ENCODE measurements at places on chromosomes 16 and 17.

DNA sequence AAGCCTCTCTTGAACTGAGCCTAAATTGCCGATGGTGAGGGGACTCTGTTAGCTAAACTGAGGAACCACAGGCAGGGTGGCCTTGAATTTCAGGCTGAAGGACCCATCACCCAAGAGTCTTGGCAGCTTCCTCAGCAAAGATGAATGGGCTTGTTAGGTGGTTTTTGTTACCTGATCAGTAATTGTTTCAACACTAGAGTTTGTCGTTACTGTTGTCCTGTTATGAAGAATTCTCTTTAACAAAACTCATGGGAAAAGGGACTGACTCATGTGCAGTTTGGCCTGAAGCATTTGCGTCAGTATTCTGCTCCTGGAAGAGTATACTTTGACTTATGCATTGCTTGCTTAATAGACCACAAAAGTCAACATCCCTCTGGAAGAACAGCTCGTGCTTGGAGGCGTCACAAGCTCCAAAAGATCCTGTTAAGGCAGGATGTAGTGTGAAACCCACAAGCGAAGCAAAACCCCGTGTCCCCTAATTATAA, 206.0 kb downstream of the IRX3 start:
- no peak for DNase-seq

DNA sequence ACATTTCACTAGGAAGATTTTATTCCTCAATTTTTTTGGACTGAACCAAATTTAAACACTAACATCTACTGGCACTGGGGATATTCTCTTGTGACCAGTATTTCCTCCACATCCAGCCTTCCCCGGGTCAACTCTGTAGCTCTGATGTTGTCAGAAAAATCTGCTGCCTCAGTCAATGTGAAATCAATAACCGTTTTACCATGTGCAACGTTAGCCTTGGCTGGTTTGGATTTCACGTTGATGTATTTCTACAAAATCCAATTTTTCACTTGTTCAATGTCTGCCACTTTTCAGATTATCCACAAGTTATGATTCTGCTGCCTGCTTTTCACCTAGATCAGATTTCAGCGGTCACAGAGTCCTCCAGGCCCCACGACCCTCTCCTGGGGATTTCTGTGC, 7.1 kb downstream of the SGCA start:
- no peak for DNase-seq

GRCh38 chr16:62681819-62682218, 645.6 kb upstream of the CDH8 start:
- no peak for DNase-seq

DNA sequence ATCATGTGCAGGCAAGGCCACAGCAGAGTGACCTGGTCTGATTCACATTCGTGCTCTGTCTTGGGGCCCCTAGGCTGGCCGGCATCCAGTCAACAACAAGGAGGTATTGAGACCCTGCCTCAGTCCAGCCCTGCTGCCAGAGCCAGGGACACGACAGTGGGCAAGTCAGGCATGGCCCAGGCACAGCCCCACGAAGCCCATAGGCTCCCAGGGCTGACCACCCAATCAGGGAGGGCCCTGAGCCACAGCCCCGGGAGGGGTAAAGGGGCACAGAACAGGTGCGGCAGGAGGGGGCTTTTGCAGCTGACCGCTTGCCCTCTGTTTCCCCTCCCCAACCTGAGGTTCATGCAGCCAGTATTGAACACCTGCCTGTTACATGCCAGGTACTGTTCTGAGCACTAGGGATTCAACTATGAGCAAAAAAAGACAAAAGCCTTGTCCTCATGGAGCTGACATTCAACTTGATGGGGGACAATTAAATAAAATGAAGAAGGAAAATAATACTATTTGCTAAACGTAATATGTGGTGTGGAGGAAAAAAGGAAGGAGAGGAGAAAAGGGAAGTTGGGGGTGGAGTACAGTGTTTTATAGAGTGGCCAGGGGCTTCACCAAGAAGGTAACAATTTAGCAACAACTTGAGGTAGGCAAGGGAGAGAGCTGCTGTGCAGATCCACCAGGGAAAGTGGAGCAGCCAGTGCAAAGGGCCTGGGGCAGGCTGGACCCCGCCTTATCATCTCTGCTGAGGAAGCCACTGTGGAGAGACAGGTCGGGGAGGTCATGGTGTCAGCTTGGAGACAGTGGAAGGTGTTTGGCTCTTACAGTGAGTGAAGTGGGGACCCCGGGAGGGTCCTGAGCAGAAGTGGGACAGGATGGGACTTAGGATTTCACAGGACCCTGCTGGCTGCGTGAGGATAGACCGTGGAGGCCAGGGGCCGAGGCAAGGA, 6.1 kb downstream of the DRC3 start:
- DNase-seq = no peak

- no peak for DNase-seq
These were observed 1.5 kb upstream of the LGALS3BP start for GRCh38 chr17:78981010-78981888.

GRCh38 chr16:79128706-79129105, 471.8 kb downstream of the MAF start:
- DNase-seq = no peak

DNA sequence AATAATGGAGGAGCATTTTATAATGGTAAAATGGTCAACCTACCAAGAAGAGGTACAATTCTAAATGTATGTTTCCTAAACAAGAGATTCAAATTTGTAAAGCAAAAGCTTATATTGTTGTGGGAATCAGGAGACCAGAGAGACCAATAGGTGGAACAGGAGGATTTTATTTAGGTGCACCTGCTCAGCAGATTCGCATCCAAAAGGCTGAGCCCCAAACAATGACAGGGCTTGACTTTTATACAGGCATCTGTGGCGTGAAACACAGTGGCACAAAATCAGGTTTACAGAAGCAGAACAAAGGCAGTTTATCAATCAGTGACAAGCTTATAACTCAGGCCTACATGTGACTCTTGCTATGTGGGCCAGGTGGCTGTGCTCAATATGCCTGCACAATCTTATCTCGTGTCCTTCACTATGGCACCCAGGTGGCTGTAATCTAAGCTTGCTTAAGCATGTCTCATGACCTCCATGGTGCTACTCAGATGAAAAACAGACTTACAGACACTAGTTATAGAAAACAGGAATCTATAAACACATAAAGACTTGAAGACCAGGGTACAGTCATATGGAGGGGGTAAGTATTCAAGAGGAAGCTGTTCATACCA, 780.2 kb upstream of the CA10 start:
- no peak for DNase-seq

- no peak for DNase-seq
These were observed 14.8 kb upstream of the PLK1 start for GRCh38 chr16:23663918-23664317.

DNA sequence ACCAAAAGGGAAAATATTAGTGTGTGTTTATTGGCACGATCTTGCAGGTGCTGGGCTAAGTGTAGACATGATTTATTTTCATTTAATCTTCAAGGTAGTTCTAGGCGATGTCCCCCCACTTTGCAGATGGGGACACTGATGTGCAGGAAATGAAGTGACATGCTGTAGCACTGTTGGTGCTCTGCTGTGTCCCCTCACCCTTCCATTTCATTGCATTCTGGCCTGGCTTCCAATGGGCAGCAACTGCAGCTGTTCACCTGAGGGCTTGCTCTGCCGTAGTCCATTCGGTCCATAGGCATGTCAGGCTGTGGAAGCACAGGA, 123.9 kb downstream of the PRKCB start:
- no peak for DNase-seq

DNA sequence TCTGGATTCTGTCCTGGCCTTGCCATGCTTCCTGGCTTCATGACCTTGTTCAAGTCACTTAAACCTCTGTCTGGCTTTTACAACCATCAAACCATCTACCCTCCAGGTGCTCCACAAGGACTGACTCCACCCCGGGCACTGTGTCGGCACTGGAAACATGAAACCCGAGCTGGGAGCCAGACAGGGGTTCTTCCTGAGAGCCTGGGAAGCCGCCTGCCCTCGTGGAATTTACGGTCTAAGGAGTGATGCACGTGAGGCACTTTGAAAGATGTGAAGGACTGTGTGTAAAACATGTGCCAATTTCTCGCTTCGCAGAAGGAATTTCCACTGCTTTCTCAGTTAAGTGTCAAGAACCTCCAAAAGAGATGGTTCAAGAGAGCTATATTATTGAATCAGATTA, 11.6 kb downstream of the CDK5R1 start:
- no peak for DNase-seq

- no peak for DNase-seq
These were observed 37.5 kb downstream of the HSBP1 start for GRCh38 chr16:83845263-83845662.

GRCh38 chr17:31427684-31428083, 36.2 kb downstream of the RAB11FIP4 start:
- no peak for DNase-seq

DNA sequence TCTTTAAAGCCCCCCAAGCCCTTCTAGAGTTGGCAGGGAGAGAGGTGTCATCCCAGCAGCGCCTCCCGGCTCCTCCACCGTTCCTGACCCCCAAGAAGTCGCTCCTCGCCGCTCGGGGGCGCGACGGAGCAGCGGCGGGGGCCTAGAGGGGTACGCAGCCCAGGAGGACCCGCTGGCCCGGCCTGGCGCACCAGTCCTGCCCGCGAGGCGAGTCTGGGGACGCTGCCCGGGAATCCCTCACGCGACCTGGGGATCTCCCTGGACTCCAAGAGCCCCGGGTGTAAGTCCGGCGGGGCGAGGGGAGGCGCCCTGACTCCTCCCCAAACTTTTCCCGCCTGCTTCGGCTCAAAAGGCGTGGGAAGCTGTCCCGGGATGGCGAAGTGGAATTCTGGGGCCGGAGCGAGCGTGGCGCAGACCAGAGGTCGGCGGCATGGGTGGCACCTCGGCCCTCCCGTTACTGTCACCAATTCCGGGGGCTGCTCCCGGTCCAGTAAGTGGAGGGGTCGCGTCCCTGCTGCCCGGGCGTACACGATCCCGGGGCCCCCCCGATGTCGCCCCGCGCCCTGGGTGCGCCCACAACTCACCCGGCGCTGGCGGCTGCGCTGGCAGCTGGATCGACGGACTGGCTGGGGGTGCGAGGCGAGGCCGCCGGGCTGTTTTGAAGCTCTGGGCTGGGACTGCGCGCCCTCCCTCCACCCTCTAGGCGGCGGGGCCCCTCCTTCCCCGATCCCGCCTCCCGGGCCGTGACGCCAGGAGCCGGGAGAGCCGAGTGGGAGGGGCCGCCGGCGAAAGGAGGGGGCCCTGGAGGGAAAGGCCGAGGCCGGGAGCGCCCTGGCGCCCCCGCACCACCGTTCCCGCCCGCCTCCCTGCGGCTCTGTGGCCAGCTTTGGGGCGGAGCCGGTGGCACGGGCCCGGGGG, at the start of gene EMP2:
TSS of gene EMP2 (minus strand) at position 634 of the 918 bp plus-strand sequence. CDS start 32,981 bp downstream, outside the sequence.
- peak; percentile 38 for DNase-seq

- DNase-seq = no peak
These were observed 196.0 kb upstream of the CACNG5 start for GRCh38 chr17:66638707-66639479.

GRCh38 chr17:28716740-28717577, 709 bp downstream of the RAB34 start:
- no peak for DNase-seq

DNA sequence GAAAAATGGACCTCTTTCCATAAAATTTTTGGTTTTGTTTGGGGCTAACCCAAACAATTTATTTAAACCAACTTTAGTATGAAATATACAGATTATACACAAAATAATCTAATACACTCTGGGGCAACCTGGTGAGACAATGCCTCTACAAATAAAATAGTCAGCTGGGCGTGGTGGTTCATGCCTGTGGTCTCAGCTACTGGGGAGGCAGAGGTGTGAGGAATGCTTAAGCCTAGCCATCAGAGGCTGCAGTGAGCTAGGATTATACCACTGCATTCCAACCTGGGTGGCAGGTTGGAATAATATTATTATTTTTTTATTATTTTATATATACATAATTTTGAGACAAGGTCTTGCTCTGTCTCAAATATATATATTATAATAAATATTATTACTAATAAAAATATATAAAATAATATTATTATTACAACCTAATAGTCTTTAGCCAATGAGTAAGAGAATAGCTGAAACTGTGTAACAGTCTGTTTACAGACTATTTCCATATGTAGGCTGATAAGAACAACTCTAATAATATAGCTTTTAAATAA, 50.5 kb downstream of the GLG1 start:
- DNase-seq = no peak

DNA sequence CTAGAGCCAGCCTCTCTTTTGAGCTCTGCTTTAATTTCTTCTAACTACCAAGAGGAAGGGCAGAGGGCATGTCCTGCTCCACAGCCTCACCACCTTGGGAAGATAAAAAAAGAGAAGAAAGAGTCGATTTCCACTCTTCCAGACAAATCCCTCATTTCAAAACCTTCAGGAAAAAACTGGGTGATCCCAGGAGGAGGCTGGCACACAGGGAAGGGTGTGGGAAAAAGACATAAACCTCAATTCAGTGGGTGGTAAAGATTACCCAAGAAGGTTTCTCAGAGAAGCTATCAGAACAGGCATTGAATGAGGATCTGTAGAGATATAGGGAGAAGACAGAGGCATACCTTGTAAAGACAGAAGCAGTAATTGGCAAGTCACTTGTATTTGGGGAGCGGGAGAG, 79.9 kb upstream of the CRHR1 start:
- DNase-seq = no peak

- DNase-seq = peak; percentile 90
These were observed 4.4 kb upstream of the MAP2K3 start for GRCh38 chr17:21280081-21280518.

DNA sequence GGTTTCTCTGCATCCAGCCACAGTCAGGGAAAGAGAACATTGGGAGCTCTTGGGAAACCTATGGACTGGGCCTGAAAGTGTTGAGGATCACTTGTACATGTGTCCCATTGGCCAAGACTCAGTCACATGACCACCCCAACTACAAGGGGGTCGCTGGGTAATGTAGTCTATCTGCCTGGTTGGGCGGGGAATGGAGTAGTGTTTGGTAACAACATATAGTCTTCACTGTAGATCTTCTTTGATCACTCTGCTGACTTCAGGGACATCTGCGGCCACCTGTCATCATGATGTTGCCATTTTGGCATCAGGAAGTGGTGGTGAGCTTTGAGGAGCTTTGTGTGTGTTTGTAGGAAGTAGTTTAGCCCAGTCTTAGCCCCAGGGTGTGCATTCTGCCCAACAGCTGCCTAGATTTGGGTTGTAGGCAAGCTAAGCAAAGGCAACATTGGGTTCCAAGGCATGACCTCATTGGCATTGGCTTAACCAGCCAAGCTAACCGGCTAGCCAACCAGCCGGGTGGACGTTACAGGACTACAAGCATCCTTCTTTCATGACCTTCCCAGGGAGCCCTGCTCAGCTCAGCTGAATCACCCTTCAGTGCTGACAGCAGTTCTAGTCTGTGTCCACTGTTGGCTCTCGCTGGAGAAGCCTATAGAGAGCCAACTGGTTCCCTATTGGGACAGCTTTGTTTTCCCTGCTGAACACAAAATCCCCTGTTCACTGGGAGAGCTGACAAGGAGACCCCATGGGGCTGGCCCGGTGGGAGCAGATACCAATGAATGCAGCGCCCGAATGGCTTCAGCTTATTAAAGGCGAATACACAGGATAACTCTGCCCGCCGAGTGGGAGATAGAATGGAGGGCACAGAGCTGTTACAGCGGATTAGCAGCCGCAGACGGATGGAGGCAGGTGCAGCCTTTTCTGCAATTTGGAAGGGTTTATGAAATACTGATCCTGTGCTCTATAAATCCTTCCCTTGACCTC, 178.6 kb downstream of the NTN1 start:
- DNase-seq = no peak

GRCh38 chr17:17606416-17607000, 15.0 kb upstream of the PEMT start:
- DNase-seq = no peak

- DNase-seq = no peak
These were observed 7.3 kb downstream of the CHMP6 start for GRCh38 chr17:80998748-80999535.

- no peak for DNase-seq
These were observed 14.8 kb downstream of the RAI1 start for GRCh38 chr17:17696085-17696484.

- DNase-seq = no peak
These were observed 11.9 kb downstream of the SCGB1C2 start for GRCh38 chr17:149231-149630.

Measured in omental fat pad (tissue), 4 donors.